DMS 273 treated with DMSO at 0.1 percent for 48 hours (cell line): ENCODE measurements at places on chromosomes 12 and 14.

DNA sequence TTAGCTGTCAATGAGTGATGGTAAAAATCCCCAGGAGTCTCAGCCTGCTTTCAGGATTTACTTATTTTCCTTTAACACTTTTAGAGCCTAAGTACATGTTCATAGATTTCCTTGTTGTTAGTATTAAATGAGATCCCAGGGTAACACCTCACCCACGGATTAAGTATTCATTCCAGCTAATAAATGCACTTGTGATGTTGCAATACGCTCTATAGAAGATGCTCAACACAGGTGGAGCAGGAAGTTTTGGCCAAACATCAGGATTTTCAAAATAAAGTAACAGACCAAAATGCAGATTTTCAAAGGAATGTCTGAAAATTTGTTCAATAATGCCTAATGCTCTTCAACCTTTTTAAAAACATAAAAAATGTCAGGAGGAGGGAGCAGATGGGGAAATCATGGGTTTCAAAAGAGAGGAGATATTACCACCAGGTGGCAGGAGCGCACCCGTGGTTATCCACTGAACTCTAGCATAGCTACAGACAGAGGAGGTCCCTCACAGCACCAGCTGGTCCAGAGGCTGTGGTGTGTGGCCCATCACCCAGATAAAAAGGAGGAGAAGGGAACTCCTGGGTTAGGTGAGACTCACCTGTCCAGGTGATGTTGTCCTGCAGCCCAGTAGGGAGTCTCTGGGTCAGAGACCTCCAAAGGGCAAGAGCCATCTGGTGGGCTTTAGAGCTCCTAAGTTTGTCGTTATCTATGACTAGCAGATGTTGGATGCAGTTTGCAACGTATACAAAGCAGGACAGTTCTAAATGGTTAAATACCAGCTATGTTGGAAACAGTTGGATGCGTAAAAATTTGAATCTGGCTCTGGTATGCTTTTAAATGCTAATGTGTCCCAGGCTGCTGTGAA, 1158.4 kb upstream of the TMEM132C start:
- no peak for DNase-seq

DNA sequence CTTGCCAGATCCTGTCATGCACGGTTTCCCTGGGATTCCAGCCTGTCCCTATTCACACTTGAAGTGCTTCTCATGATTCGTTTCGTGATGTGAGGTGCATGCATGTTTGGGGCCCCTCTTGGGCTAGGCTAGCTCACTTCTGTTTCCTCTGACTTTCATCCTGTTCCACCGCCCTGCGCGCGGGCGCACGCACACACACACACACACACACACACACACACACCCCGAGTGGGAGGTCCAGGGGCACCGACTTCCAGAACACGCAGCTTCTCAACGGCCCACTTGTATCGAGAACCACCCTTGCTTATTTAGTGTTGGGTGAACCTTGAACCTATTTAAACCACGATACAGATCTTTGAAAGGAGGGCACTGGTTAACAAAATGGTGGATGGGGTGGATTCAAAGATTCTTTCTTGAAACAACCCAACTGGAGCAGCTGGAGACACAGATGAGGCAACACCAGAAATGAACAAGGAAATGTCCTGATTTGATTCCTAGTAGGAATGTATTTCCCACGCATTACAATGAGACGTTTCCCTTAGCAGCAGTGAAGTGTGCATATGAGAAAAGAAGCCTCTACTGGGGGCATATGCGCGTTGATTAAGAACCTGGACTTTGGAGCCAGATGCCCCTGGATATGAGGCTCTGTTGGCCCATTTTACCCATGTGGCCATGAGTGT, 16.3 kb downstream of the ELK3 start:
- DNase-seq, result no peak

DNA sequence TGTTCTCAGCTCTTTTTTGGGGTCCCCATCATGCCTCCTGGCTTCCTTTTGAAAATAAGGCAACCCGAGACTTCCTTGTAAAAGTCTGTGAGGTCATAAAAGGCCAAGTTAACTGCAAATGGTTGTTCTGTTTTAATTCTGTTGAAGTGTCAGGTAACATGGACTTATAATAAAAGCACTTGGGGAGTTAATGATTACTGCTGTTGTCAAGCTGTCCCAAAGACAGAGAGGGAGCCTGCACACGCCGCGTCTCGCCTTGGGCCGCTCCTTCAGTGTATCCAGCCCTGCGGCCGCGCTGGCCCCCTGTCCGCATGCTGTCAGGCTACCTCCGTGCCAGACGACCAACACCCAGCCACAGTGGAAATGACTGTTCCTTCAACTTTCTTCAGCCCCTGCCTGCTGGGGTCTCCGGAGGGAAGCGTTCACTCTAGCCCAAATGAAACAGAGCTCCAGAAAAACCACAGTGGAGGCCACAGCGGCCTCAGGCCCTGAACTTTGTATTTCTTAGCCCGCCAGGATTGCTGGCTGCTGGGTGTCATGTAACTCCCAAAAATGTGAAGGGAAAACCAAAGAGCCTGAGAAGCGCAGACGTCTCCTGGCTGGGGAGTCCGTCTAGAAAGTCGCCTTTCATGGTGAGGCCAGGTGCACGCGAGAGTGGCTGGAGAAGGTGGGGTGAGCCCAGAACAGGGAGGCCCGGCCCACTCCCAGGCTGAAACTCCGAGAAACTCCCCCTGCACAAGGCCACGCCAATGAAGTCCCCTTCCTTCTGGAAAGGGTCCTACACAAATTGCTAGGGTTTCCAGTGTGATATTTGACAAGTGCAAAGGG, 189.1 kb downstream of the ZFP36L1 start:
- DNase-seq, result no peak

DNA sequence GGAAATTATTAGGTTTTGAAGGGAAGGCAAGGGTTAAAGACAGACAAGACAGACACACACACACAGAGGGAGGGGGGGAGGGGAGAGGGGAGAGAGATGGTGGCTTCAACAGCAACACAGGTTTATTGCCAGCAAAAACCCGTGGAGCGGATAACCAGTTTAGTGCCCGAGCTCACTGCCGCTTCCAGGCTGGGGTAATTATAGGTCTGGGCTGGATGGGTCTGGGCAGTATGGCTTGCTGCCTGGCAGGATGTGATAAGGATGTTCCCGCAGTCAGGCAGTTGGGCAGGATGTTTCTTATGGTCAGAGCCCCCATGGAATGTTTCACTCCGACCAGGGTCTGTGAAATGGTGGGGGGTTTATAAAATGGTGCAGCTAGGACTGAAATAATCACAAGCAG, 4.4 kb upstream of the TDRD9 start:
- DNase-seq, result no peak

- no peak for DNase-seq
Observed at GRCh38 chr12:48069241-48069640, 36.6 kb downstream of the SENP1 start.

- DNase-seq, result no peak
Observed at GRCh38 chr14:41120402-41120801, 486.3 kb upstream of the LRFN5 start.

DNA sequence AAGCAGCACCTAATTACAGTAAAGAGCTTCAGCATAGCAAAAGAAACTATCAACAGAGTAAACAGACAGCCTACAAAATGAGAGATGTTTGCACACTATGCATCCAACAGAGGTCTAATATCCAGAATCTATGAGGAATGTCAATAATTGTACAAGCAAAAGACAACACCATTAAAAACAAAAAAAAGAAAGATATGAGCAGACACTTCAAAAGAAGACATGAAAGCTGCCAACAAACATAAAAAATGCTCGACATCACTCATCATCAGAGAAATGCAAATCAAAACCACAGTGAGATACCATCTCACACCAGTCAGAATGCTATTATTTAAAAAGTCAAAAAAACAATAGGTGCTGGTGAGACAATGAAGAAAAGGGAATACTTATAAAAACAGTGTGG, 273.1 kb downstream of the TMTC2 start:
- DNase-seq, result no peak

DNA sequence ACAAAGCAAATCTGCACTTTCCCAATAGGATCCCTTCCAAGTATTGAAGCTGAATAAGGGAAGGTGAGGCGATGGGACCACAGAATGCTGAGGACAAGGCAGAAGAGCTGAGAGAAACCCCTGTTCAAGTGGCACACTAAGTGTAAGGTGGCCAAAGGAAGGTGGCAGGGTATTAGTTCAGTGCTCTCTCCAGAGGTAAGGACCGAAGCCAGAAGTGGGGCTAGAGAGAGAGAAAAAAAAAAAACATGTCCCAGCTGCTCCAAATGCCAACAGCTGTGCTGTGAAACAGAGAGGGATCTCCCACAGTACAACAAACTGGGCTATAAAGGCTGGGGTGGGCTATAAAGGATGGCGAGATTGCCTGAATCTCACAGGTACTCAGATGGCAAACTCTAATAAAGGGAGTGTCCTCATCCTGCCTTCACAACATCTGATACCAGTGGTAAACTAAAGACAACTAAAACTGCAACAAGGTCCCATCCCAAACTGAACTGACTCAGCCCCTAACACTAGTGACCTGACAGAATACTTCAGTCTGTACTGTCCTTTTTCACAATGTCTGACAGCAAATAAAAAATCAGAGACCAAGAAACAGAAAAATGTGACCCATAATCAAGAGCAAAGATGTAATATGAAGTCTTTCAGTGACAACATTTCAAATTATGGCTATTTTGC, 47.9 kb downstream of the CDK17 start:
- DNase-seq, result peak; percentile 28

DNA sequence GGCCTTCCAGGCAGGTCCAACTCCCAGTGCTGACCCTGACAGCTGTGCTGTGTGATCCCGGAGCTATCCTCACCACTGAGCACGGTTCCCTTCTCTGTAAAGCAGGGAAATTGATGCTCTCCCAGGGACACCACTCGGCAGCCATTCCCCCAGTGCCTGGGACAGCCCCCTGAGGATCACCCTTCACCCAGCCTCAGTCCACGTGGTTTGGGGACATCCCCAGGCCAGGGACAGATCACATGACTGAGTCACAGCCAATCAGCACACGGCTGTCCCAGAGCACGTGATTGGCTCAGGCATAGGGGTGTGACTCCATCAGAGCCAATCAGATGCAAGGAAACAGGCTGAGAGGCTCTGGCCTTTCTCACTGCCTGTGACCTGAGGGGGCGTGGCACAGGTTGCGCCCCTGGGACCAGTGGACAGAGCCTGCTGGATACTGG, 68.8 kb upstream of the SFSWAP start:
- DNase-seq, result no peak

GRCh38 chr14:22112004-22112403, 438.4 kb upstream of the OR4E1 start:
- no peak for DNase-seq

- DNase-seq, result no peak
Observed at GRCh38 chr14:87838931-87839330, 154.1 kb downstream of the GALC start.

DNA sequence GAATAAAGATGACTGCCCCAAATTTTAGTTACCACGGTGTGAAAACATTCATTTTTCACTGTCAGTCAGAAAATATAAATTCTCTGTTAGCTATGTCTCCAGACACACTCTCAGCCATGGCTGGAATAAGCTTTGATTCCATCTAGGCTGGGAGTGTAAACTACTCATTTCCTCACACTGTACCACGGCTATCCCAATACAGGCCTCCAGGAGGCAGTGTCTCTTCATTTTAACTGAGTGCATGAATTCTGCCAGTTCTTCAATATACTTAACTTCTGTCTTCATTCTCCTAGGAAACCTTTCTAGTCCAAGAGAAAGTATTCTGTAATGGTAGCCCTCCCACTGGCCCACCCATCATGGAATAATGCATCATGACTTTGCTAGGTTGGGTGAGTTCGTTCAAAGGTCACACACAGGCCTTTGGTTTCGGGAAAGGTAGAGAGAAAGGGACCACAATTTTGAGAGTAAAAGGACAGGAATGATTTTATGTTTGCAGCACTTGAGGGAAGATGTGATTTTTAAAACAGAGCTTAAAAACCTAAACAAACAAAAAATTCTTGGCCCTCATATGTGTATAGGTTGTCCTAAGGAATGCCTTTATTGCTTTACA, 381.1 kb downstream of the SEC23A start:
- no peak for DNase-seq

DNA sequence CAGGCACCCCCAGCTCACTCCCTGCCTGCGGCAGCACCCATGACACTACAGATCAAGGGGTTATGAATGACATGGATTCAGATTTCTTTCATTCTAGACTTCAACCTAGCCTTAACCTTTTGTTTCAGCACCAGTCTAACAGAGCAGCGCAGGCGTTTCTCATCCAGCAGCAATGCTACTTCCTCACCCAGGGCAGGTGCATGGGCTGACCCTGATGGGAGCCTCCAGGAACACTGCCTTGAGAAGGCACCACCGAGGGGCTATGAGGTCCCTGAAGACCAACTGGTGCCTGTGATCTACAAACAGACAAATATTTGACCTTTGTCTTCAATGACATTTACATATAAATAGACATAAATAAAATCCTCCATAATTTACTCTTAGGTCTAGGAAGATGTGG, 10.8 kb downstream of the CDCA4 start:
- no peak for DNase-seq

DNA sequence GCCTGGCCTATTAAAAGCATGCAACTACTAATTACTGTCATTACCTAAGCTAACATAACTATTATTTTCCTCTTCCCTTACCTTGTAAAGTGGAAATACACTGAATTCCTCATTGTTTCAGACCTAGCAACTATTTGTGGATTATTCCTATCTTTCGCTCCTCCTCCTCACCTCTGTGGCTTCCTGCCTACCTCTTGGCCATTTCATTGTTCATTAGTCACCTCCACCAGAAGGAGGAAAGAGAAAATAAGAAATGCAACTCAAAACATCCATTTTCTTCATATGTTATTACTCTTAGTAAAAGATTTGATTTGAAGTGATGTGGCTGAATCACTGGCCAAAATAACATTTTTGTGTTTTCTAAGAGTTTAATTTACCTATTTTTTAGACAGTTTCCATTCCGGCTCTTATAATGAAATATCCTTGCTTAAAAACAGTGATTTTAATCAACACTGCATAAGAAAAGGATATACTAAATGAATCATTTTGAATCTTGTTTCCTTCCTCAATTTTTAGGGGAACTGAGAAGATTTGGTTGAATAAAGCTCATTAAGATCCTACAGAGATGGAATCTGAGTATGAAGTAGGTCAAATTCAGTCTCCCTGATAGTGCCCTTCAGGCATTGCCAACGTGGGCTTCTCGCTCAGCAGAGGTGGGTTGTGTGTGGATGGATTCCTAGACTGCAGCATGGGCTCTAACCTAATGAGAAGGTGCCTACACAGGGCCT, 27.6 kb upstream of the ARHGAP5 start:
- no peak for DNase-seq

GRCh38 chr14:23153851-23154796, 29.3 kb downstream of the SLC7A8 start:
- DNase-seq, result peak; percentile 93

DNA sequence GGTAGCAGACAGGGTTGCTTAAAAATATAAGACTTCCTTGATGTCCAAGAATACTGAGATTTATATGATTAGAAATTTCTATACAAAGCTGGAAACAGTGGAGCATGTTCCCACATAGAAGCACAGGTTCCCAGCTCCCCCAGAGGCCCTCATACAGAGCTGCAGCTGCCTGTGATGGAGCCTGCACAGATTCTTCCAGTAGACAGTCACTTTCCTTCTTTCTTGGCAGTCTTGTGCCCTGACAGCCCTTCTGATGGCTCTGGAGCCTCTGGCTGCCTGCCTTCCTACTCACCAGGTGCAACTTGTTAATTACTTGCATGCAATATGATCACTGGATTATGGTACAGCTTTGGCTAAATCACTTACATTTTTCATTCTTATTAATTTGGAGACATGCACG, 44.4 kb downstream of the BICD1 start:
- peak; percentile 23 for DNase-seq
